Cortex of kidney (tissue), 1 donor: ENCODE measurements at places on chromosomes 11 and 22.

- DNase-seq: no peak
These were observed 322.2 kb downstream of the LUZP2 start for GRCh38 chr11:24819006-24819405.

DNA sequence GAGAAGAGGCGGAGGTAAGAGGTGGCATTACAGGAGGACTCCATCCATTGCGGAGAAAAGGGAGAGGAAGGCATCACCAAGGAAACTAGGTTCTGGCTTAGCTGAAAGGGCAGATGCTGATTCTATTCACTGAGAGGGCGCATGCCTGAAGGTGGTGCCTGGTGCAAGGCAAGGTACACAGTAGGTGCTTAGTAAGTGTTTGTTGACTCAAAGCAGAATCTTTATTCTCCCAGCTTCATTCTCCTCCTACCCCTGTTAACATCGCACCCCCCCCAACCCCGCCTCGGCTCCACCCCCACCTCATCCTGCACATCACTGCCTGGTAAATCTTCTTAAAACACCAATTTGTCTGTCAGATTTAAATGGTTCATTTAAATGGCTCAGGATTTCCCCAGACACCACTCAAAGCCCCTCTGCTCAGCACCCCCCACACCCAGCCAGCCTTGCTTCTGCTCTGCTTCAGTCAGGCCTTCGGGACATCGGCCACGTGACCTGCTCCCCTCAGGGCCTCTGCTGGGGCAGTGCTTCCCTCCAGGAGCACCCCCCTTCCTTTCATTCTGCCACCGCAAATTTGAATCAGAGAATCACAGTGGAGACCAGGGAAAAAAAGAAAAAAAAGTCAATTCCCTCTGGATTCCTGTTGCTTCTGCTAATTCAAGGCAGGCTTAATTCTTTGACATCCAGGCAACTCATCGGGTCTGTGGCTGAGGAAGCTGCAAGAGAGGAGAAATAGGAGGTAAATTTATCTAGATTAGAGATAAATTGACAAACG is 17.8 kb upstream of the RCN1 start:
- DNase-seq: no peak

- DNase-seq: no peak
These were observed 35.1 kb upstream of the SUSD2 start for GRCh38 chr22:24146194-24146616.

DNA sequence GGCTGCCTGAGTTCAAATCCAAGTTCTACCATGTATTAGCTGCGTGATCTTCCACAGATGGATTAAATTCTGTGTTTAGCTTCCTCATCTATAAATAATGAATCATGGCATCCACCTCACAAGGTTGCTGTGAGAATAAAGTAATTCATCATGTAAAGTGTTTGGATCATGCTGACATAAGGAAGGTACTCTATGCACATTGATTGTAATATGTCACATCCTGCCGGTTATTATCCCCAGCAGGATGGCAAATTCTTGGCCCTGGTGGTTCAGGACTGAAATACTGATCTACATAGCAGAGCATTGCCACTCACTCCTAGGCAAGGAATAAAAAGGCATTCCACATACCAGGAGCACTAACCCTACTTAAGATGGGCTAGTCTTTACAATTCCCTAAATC is 40.8 kb downstream of the LGR4 start:
- DNase-seq: no peak

DNA sequence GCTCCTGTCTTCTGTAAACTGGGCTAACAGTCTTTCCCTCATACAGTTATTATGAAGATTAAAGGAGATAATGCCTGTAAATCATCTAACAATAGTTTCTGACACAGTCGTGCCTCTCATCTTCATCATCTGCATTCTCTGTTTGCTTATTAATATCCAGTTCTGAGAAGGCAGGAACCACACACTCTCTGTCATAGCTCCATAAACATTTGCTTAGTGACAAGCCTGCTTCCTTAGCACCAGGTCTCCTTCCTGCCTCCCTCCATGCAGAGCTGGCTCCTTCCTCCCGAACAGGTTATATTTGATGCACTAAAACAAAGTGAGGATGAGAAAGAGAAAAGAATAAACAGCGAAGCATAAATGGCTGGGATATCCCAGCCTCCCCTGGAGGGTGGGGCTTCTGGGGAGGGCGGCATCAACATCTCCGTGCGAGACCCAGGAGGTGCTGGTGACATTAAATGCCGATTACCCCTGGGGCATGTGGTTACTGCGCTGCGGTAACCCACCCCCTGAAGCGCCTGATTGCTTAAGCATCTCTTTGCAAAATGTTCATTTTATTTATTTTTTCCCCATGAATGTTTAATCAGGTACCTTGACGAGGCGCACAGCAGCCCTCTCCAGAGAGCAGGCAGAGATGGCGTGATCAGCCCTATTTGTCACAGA is 404.9 kb downstream of the NXPE2 start:
- DNase-seq: no peak

DNA sequence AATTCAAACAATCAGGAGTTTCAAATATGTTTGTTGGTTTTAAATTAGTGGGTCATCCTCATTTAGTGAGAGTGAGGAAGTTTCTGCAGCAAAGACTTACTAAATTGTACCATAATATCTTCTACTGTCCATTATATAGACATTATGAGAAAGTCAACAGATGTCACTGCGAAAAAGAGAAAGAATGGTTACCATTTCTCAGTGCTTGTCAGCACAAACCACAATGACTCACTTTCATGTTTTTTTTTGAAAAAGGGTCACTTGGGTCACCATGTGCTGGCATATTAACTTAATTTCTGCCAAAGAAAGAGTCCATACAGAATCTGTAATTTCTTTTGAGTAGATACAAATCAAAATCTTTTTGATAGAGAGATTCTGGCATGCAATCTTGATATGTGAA is 924.6 kb upstream of the FAT3 start:
- no peak for DNase-seq

DNA sequence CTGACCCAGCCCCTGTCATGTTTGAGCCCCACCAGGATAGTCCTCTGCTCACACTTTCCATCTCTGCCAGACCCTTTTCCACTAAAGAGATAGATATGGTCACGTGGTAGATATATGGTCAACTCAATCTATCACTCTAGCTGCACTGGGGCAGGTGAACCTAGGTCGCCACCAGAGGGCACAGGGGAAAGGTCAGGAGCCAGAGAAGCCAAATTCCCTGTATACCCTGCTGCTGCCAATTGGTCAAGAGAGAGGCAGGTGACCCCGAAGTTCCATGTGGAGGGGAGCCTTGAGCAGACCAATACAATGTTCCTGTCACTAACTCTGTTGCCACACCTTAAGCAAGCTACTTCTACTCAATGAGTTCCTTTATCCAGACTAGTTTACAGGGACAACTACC is 101.1 kb upstream of the GALNT18 start:
- DNase-seq: no peak

DNA sequence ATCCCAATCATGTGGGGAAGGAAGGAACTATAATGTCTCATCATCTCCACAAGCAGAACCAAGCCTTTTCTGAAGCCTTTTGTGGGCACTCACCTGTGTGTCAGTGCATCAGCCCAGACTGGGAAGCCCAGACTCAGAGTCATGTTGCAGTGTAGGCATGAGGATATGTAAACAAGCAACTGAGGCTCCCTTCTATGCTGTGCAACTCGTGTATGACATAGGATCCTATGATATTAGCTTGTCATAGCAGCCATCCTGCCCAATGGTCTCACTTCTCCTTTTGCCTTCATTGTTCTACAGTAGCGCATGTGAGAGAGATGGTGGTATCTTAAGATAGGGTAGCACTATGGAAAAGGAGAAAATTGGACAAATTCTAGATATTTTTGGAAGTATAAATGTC is 103.4 kb upstream of the OLFML1 start:
- no peak for DNase-seq

GRCh38 chr11:45345491-45345890 is 59.4 kb upstream of the SYT13 start:
- DNase-seq: no peak

DNA sequence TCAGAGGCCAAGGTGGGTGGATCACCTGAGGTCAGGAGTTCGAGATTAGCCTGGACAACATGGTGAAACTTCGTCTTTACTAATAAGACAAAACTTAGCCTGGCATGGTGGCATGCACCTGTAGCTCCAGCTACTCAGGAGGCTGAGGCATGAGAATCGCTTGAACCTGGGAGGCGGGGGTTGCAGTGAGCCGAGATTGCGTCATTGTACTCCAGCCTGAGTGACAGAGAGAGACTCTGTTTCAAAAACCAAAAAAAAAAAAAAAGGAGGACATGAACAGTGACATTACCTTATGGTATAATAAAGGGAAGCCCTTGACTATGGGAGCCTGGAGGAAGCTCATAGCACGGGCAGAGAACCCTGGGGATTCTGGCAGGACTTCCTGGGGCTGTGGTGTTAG is 16.5 kb upstream of the PLEKHB1 start:
- DNase-seq: no peak

DNA sequence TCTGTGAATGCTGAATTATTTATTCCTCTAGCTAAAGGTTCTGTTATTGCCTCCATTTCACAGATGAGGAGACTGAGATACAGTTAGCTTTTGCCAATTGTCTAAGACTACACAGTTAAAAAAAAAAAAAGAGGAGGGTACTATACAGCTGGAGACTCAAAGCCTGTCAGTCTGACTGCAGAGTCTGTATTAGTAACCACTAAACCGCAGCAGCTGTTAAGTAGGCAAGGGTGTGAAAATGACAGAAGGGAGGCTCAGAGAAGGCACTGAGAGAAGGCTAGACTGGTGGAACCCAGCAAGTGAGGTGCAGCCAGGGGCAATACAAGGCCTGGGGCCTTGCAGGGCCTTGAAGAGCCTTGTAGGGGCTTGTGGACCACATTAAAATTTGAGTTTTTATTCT is 181.2 kb downstream of the CSNK2A3 start:
- DNase-seq: no peak

GRCh38 chr11:96758957-96759356 is 369.1 kb downstream of the JRKL start:
- DNase-seq: no peak

DNA sequence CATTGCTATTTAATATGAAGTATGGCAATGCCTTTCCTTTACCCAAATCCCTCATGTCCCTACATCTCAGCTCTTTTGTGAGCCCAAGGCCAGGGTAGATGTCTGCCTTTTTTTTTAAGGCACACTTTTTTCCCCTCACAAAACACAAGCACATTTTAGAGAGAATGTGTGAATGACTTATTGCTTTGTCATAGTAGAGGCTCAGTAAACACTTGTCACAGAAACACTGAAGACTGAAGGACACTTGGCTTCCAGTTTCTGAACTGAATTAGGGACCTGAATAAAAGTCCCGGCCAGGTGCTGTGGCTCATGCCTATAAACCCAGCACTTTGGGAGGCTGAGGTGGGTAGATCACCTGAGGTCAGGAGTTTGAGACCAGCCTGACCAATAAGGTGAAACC is 2.9 kb upstream of the SCGB2A2 start:
- no peak for DNase-seq

DNA sequence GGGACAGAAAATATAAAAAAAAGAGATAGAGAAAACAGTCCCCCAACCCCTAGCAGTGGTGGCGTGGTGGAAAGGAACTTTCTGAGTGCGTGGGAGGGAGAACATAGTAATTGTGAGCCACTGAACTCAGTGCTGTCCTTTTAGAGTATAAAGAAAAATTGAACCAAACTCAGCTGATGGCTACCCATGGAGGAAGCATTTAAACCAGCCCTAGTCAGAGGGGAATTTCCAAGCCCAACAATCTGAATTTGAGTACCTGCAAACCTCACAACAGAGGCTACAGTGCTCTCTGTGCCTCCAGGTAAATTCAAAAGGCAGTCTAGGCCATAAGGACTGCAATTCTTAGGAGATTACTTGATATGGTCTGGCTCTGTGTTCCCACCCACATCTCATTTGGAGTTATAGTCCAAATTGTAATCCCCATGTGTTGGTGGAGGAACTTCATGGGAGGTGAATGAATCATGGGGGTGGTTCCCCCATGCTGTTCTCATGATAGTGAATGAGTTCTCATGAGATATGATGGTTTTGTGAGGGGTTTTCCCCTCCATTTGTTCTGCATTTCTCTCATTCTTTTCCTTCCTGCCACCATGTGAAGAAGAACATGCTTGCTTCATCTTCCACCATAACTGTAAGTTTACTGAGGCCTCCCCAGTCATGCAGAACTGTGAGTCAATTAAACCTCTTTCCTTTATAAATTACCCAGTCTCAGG is 687.8 kb downstream of the FAM181B start:
- DNase-seq: no peak

GRCh38 chr11:65554057-65554818 is 3.9 kb downstream of the LTBP3 start:
- no peak for DNase-seq

GRCh38 chr11:86499723-86500129 is 125.0 kb downstream of the CCDC81 start:
- DNase-seq: no peak

DNA sequence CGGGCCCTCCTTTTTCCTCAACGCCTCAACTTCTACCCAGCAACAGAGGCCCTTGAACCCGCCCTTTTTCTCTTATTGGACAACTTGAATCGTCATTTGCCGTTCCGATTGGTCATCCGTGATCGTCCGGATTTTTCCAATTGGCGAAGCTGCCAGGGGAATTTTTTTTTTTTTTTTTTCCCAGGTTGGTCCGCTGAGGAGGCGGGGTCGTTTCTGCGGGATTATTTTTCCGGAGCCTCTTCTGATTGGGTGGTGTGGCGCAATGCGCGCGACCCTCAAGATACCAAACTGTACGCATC is 465 bp upstream of the TTC9C start:
- DNase-seq: no peak

DNA sequence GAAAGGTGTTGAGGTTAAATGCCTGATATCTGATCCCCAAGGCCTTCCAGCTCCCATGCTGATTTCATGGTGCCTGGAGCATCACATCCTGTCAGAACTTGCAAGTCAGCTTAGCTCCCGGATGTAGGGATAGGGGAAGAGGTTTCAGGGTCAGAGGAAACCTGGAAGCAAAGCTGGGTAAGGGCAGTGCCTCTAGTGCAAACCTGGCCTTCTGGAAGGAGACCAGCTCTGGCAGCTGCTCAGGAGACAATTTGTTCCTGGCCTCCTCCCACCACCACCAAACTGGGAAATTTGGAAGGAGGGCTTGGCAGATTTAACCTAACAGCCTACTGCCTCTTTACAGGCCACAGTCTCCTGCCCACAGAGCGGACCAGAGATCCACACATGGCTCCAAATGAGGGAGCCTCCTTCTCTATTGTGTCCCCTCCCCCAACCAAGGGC is 9.2 kb upstream of the TSKU start:
- no peak for DNase-seq

DNA sequence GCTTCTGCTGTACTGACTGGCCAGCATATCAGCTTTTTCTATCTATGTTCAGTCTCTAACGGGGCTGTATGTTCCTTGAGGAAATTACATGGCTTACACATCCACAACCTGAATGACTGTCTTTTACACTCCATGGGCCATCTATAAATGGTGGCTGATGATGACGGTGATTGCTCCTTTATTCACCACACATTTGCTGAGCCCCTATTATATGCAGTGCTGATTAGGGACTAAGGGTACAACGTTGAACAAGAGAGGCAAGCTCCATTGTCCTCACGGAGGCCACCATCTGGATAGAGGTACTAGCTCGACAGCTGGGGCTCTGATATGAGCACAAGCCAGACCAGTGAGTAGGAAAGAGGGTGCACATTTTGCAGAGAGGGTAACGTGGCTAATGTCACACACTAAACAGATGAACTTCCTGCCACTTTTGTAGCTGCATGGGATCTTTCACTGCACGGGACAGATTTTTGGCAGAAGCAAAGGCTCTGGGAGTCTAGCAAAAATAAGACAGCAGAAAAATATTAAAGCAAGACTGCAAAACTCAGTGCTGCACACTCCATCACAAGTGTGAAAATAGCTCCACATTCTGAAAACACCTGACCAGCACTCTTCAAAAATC is 30.6 kb downstream of the DRD2 start:
- no peak for DNase-seq

- DNase-seq: no peak
These were observed 1053.6 kb upstream of the CCDC90B start for GRCh38 chr11:84339796-84340195.
